Activated T-helper 2 cell treated with anti-CD3 and anti-CD28 coated beads, Interferon-gamma antibody, Interleukin-2, Interleukin-4, amounts not matched to agents 10 μg/mL and 5 μg/mL and 100 μg/mL, durations not matched to agents 14 hours and 24 hours and 36 hours (primary cell): ENCODE measurements at places on chromosomes 11 and 22. TPM values are rescaled to one million over a fixed set of nuclear protein-coding genes. Genes with fewer than 3 reads are reported as not detected.

- DNase-seq, result no peak
These were observed 14.5 kb downstream of the PHF21A start for GRCh38 chr11:46106530-46107407.

DNA sequence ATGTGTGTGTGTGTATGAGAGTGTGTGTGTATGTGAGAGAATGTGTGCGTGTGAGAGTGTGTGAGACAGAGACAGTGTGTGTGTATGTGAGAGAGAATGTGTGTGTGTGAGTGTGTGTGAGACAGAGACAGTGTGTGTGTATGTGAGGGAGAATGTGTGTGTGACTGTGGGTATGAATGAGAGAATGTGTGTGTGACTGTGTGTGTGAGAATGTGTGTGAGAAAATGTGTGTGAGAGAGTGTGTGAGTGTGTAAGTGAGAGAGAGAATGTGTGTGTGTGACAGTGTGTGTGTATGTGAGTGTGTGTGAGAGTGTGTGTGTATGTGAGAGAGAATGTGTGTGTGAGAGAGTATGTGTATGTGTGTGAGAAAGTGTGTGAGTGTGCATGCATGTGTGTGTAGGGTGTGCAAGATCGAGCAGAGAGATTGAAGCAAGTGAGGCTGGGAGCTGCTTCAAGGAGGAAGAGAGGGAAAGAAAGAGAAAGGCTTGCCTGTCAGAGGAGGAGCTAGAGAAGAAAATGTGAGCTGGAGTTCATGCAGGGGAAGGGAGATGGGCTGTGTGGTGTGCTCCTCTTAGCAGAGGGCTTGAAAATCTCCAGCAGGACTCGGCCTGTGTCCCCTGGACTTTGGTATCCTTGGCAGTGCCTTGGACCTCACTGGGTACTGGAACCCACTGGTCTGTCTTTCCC lies 27.7 kb upstream of the TP53I11 start:
- no peak for DNase-seq

- DNase-seq, result no peak
These were observed 181.1 kb upstream of the SESN3 start for GRCh38 chr11:95412074-95412473.

DNA sequence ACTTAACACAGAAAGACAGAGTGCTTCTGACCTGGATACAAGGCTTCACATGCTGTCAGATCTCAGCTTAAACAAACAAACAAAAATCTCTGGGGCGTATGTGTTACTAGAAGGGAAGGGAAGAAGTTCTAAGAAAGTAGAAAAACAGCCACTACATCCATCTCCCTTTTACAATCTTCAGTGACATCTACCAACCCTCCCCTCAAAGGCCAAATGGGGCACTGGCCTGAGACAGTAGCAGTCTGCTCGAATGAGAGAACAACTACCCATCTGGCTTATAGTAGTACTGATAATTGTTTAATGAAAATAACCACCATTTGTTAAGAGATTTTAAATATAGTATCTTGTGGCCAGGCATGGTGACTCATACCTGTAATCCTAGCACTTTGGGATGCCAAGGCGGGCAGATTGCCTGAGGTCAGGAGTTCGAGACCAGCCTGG lies 29.4 kb downstream of the CCDC83 start:
- no peak for DNase-seq

DNA sequence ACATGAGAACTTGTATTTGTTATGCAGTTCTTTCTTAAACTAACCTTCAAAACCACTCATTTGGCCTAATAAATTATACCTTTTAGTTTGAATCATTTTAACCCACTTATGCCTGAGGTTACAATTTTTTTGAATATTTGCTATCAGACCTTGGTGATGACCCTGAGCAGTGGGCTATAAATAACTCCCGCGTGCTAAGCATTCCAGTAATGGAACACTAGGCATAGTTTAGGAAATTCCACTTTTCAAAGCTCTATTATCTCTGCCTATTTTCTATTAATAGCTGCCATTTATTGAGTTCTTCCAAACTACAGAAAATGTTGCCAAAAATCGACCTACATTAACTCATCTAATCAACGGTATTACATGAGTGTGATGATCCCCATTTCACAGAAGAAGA lies 993.4 kb upstream of the FAT3 start:
- DNase-seq, result no peak

DNA sequence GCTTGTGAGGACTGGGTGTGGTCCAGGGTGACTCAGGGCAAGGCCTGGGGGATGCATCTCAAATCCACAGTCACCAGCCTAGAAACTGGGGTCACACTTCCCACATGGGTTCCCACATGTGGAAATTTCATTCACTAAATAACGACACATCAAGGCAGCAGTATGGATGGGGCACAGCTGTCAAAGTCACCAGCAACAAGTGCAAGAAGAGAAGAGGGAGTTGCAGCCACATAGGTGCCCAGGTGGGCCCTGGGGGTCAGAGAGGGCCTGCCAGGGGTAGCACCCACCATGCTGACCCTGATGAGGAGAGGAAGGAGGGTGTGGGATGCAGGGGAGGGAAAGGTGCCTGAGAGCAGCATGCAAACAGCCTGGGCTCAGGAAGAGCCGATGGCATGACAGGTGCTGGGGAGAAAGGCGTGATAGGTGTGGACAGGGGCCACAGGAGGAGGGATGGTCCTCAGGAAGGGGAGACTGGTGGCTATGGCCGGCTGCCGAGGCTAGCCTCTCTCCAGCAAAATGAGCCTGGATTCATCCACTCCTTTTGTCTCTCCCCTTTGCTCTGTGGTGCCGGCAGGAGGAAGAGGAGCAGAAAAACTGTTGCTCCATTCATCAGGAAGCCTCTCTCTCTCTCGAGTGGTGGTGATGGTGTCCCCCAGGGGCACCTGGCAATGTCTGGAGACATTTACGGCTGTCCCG lies 22.3 kb downstream of the DGCR6L start:
- DNase-seq, result no peak

DNA sequence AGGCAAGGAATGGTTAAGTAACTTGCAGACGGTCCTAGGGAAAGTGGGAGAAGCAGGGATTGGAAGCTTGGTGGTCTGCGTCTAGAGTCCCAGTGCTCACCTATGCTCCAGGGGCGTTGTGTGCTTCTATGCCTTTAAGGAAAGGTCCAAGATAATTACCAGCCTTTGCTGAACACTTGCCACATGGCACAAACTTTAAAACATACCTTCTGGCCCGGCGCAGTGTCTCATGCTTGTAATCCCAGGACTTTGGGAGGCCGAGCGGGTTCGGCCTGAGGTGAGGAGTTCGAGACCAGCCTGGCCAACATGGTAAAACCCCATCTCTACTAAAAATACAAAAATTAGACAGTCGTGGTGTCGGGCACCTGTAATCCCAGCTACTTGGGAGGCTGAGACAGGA lies 2.3 kb downstream of the POLDIP3 start:
- DNase-seq, result no peak

- DNase-seq, result no peak
These were observed 133.6 kb upstream of the PLET1 start for GRCh38 chr11:112394304-112394703.

GRCh38 chr11:72191961-72192381 lies at the start of gene FOLR1:
Gene FOLR1, plus strand, starts transcription at chr11:72192140. Its CDS starts 34 bp downstream, at chr11:72192174.
- no peak for DNase-seq

GRCh38 chr11:46330563-46331281 lies 16.5 kb upstream of the DGKZ start:
- DNase-seq, result no peak

DNA sequence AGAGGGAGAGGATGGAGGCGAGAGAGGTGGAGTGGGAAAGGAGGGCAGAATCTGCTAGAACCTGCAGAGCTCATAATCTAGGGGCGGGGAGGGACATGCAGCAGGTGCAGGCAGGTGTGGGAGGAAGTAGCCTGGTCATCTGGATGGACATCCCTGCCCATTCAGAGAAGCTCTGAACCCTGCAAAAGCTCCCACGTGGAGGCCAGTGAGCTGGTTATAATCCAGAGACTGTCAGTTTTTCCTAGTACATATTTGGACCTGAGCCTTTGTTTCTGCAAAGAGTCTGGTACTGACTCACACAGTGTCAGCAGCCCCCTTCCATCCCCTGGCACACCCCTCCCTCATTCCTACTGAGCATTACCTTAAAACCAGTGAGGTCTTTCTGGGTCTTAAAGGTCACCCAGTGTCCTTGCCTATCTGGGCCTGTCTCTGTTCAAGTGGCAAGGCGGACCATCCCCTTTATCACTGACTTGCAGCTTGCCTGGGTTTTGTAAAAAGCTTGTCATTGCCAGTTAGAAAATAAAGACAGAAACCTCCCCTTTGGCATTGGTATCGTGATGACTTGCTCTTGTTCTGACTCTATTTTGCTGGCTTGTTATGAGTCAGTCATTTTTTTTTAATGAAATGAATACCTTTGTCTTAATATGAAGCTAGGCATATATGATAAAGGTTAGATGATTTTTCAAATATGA lies 26.1 kb downstream of the PTPRJ start:
- DNase-seq, result peak; percentile 53

GRCh38 chr11:80937842-80938241 lies 1497.0 kb upstream of the TENM4 start:
- no peak for DNase-seq

- no peak for DNase-seq
These were observed 298.9 kb upstream of the B3GAT1 start for GRCh38 chr11:134710861-134711407.

GRCh38 chr22:47681411-47682165 lies 919.1 kb downstream of the TBC1D22A start:
- DNase-seq, result no peak

DNA sequence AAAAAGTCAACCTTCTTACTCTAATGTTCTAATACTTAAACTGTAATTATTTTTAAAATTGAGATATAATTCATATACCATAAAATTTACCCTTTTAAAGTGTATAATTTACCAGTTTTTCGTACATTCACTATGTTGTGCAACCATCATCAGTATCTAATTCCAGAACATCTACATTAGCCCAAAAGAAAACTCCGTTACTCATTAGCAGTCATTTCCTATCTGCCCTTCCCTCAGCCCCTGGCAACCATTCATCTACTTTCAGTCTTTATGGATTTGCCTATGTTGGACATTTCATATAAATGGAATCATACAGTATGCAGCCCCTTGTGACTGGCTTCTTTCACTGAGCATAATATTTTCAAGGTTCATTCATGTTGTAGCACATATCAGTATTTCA lies 22.2 kb downstream of the SGSM3 start:
- DNase-seq, result no peak

GRCh38 chr11:121586750-121587149 lies 134.0 kb upstream of the SORL1-AS1 start:
- no peak for DNase-seq

DNA sequence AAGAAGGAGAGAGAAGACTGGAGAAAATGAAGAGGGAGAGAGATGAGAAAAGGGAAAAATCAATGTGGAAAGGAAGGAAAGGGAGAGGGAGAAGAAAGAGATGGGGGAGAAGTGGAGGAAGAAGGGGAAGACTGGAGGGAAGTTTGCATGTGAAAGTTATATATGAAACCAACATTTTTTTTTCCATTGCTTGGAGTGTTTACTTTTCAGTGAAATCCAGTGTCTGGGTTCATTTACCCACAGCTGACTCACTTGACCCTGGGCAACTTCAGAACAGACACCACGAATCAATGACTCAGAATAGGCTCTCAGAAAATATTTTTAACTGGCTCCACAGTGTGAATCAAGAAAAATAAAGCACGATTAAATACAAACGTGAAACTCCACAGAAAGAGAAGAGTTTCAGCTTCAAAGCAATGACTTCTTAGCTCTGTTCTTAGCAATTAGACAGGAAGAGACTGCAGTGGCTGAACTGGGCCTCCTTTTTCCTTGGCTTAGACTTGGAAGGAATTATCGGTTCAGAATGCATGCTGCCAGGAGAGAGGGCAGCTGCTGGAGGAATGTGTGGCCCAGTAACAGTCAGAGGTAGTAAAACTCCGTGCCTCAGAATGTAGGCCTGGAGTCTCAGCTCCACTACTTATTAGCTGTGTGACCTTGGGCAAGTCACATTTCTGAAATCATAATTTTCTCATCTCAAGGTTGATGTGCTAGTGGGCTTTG lies 237.5 kb downstream of the MIAT start:
- no peak for DNase-seq

GRCh38 chr11:530960-531831 lies 4.2 kb downstream of the HRAS start:
- no peak for DNase-seq

ARL14EP gene
- 35.8 TPM in 2 replicates for total RNA-seq

SLC22A12 gene
- total RNA-seq, result not detected in 2 replicates

FGF4 gene
- not detected in 2 replicates for total RNA-seq

ZNF215 gene
- 5.1 and 6.7 TPM in 2 replicates for total RNA-seq

SHANK3 gene
- total RNA-seq, result 0.16 and 0.25 TPM in 2 replicates
